Left ventricle myocardium inferior (tissue), 1 donor: ENCODE measurements at places on chromosomes 6 and 20. TPM values are rescaled to one million over a fixed set of nuclear protein-coding genes. Genes with fewer than 3 reads are reported as not detected.

The ETV7 gene
- total RNA-seq = not detected

DNA sequence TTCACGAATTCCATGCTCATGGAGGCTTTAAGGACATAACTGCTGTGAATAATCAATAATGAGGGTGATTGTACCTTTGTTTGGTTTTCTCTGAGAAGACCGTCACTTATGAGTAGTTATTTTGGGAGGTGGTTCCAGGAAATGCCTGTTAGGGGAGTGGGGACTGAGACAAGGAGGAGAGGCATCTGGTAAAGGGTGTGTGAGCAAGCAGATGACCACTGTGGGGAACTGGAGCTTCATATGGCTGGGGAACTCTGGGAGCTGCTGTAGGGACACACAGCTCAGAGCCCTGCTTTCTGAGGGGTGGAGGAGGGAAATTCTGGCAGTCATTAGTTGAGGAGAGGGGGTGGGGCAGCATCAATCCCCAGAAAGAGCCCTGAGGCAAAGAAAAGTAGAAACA lies 71.3 kb upstream of the TINAG start:
- no peak for DNase-seq

- no peak for DNase-seq
Measured at GRCh38 chr6:15254070-15254975, 8.5 kb downstream of the JARID2 start.

The KIF25 gene
- 0.22 TPM for total RNA-seq

DNA sequence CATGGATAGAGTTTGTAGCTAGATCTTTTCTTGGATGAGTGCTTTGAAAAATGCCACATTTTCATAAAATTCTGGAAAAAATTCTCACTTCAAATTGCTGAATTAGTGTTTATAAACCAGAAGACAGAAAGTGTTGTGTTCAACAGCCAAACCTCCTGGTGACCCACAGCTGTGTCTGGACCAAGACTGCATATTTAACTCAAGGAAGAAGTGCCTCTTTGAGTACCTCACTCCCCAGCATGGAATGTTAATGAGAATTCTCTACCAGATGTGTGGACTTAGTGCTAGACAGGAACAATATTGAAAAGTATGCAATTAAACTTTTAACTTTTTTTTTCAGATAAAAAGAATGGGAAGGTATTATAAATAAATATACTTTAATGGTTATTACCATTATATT lies 609.3 kb downstream of the COL12A1 start:
- DNase-seq = no peak

The SLA2 gene
- total RNA-seq = 0.19 TPM

The ULBP1 gene
- 0.38 TPM for total RNA-seq

The HLA-B gene
- 400 TPM for total RNA-seq

DNA sequence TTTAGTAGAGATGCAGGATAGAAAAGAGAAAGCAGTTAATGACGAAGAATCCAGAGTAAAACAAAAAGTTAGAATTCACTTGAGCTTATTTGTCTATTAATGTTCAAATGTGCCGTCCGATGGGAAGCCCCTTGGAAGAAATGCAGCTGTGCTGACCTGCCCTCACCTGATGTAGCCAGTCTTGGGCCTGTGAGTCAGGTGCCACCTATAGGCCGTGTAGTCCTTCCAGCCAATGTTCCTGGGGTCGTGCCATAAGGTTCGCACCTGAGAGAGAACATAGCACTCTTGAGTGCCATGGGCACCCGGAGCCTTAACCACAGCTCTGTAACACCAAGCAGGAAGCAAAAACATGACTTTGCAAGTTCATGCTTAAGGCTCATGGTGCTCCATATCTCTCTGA lies 32.4 kb downstream of the THBS2 start:
- no peak for DNase-seq

The RNF217 gene
- 14.1 TPM for total RNA-seq

- no peak for DNase-seq
Measured at GRCh38 chr20:38143238-38143645, 21.8 kb downstream of the TGM2 start.

GRCh38 chr20:46721476-46721875 lies 12.0 kb downstream of the SLC2A10 start:
- DNase-seq = no peak

The TMC2 gene
- total RNA-seq = not detected

DNA sequence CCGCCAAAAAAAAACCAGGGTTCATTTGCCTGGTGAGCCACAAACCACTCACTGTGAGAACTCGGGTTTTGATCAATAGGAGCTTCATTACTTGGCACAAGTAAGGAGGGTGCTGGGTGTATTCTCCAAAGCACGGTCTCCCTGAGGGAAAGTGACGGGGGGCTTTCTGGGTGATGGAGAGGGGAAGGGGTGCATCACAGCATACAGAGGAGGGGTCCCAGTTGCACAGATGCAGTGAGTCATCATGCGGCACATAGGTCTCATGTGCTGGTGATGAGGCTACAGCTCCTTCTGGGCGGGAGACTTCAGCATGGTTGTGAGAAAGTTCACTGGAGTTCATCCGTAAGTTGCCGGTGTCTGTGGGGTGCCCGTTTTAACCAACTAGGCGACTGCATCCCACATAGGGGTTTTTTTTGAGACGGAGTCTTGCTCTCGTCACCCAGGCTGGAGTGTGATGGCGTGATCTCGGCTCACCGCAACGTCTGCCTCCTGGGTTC lies 36.2 kb downstream of the SUN5 start:
- DNase-seq = no peak

- no peak for DNase-seq
Measured at GRCh38 chr6:22189946-22190345, 106.9 kb downstream of the PRL start.

The MYH7B gene
- total RNA-seq = 253 TPM

The FAM217A gene
- total RNA-seq = not detected

- peak; percentile 78 for DNase-seq
Measured at GRCh38 chr6:157981395-157982101, at the start of gene SYNJ2. SYNJ2 (plus strand) TSS chr6:157981863; CDS start chr6:157981962, 99 bp downstream.

DNA sequence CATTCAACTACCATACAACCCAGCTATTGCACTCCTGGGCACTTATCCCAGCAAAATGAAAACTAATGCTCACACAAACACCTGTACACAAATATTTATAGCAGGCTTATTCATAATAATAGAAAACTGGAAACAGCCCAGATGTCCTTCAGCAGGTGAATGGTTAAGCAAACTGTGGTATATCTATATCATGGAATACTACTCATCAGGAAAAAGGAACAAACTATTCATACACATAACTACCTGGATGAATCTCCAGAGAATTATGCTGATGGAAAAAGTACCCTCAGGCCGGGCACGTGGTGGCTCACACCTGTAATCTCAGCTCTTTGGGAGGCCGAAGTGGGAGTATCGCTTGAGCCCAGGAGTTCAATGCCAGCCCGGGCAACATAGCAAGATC lies 3.8 kb upstream of the BLTP3A start:
- no peak for DNase-seq

DNA sequence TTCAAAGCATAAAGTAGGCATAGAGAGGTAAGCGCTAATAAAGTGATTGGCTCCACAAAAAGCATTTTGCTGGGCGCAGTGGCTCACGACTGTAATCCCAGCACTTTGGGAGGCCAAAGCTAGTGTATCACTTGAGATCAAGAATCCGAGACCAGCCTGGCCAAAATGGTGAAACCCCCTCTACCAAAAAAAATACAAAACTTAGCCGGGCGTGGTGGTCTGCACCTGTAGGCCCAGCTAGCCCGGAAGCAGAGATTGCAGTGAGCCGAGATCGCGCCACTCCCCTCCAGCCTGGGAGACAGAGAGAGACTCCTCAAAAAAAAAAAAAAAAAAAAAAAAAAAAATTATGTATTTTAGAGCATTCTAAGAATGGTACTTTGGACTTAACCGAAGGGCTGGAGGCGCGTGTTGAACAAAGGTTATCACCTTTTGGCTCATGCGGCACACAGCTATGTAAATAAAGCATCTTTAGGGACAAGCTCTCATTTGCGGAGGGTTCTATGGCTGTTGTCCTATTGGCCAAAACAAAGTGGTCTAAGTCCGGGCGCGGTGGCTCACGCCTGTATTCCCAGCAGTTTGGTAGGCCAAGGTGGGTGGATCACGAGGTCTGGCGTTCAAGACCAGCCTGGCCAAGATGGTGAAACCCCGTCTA lies 17.4 kb downstream of the HFE start:
- DNase-seq = no peak

The EYA2 gene
- total RNA-seq = 0.63 TPM

GRCh38 chr6:45488269-45488668 lies 110.5 kb upstream of the SUPT3H start:
- DNase-seq = no peak

DNA sequence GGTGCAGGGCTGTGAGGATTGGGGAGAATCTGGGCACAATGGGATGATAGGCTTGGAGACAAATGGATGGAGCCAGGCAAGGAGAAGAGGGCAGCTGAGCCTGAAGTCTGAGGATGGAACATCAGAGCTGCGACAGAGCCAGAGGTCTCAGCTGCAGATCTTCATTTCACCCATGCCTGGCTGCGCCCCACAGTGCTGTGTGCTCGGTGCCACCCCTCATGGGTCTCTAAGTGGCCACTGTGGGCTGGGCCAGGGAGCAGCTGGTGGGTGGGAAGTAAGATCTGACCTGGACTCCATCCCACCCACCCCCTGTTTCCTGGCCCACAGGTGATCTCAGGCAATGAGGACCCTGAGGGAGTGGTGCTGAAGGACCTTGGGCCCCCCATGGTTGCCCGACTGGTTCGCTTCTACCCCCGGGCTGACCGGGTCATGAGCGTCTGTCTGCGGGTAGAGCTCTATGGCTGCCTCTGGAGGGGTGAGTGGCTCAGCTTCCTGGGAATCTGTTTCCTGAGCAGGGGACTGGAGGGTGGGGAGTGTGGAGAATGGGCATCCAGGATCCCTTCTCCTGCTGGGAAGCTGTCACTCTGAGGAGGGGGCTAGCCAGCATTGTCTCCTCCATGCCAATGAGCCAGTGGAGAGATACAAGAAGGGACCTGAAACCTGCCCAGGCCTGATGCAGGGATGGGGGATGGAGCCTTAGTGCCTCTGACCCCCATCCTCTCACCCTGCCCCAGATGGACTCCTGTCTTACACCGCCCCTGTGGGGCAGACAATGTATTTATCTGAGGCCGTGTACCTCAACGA lies 6.5 kb downstream of the DDR1 start:
- no peak for DNase-seq

The PPP1R16B gene
- 6.3 TPM for total RNA-seq

The PPP1R3D gene
- 11.4 TPM for total RNA-seq

The SLC22A16 gene
- not detected for total RNA-seq

GRCh38 chr6:141551318-141551717 lies 581.4 kb upstream of the GJE1 start:
- no peak for DNase-seq

GRCh38 chr6:75299801-75300530 lies 15.4 kb upstream of the TMEM30A start:
- DNase-seq = no peak

- DNase-seq = no peak
Measured at GRCh38 chr6:52418606-52419005, 1.5 kb upstream of the EFHC1 start.

GRCh38 chr20:47677635-47678453 lies 107.4 kb downstream of the SULF2 start:
- peak; percentile 38 for DNase-seq

- no peak for DNase-seq
Measured at GRCh38 chr6:89792881-89793280, 26.7 kb downstream of the MDN1 start.

GRCh38 chr20:40506537-40506939 lies 182.5 kb downstream of the MAFB start:
- peak; percentile 84 for DNase-seq

- DNase-seq = no peak
Measured at GRCh38 chr6:135188718-135189117, 7.6 kb downstream of the MYB start.

GRCh38 chr20:60232380-60232779 lies 274.2 kb downstream of the CDH26 start:
- no peak for DNase-seq
